ENCODE measurements at places on chromosomes 4 and X.

- DNase-seq, result no peak
These were observed 7.6 kb downstream of the KLF3 start for GRCh38 chr4:38671592-38671940.

GRCh38 chrX:147173594-147173993 is 359.1 kb upstream of the CXorf51A start:
- no peak for DNase-seq

- DNase-seq, result no peak
These were observed 14.2 kb upstream of the CPE start for GRCh38 chr4:165364452-165365080.

DNA sequence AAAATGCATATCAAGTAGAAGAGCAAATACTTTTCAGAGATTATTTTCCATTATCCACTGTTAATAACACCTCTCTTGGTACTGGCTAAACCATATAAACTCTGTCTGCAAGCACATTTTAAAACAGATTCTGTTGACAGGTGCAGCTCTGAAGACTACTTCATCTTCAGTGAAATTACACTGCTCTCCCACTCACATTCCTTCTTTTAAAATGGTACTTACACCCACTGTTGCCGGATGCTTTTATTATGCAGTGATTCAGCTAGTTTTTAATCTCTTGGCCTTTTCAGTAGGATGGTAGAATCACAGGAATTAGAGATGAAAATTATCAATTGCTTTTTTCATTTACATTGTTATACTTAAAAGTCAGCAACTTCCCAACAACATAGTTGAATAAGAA is 381.6 kb downstream of the GASK1B start:
- no peak for DNase-seq

GRCh38 chr4:31548021-31548420 is 827.9 kb downstream of the PCDH7 start:
- DNase-seq, result no peak

GRCh38 chrX:57155171-57155570 is 18.0 kb upstream of the SPIN2A start:
- DNase-seq, result no peak

- no peak for DNase-seq
These were observed 597.0 kb downstream of the PCDH18 start for GRCh38 chr4:136935305-136935704.

DNA sequence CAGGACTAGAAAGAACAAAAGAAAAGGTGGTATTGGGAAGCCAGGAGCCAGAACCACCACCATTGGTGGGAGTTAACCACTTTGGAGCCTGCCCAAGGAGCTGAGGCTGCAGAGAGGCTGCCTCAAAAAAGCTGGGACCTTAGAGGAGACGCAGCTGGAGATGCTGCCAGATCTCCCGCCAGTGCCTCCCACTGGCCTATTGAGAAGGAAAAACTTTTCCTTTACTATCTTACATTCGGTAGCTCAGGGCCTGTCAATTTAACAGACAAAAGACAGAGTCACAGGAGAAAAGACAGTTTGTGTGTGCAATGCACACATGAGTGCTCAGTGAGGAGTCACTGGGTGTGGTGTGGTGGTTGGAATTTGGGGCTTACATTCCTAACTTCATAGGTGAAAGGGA is 52.4 kb upstream of the HPSE start:
- DNase-seq, result no peak

DNA sequence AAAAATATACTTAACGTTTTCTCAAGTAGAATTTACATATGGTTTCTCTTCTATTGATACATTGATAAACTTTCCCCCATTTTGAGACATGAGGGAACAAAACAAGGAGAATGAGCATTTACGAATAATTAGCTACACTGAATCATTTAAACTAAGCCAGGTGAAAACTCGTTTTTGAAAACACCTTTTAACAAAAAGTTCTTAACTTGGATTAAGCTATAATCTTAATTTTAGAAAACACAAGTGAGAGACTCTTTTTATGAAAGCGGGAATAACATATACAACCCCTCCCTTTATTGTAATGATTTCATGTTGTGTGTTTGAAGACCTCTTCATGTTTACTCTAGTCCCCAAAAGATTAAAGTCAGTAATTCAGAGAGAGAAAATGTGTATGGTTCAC is 20.1 kb downstream of the PDLIM3 start:
- no peak for DNase-seq

- DNase-seq, result no peak
These were observed 86.9 kb downstream of the RELL1 start for GRCh38 chr4:37599092-37599790.

DNA sequence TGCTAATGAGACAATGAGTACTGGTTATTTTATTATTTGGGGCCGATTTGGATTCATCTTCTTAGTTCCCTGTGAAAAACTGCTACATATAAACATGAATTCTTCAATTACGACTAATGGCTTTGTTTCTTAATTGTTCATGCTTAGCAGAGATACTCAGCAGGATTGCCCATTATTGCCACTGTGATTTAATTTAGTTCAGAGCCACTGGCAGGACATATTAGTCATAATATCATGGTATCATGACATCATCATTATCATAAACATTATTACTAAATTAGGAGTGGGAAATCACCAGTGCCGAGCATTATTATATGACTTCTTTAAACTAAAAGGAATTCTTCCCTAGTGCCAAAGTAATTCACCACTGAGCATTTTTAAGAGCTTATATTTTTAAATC is 201.4 kb downstream of the SPOCK3 start:
- no peak for DNase-seq

DNA sequence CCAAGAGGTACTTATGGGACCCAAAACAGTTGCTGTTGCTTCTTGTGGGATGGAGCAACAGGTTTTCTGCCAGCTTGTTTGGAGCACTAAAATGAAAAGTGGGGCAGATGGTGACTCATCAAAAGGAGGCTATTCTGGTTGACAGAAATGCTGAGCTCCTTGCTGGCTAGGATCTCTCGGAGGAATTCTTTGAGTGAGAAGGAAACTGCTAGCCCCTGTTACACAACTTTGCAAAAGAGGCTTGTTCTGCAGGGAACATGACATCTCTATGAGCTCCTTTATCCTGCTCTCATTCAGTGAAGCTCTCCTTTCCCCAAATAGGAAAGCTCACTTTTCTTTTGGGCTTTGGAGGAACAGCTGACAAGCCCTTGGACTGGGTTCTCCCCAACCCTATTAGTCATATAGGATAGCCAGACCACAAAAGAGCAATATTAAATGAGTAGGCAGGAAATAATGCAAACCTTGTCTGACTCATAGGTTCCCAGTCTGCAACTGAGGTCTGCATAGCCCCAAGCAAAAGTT is 108.3 kb downstream of the CDS1 start:
- DNase-seq, result no peak

GRCh38 chrX:103565197-103565596 is 20.1 kb upstream of the TCEAL4 start:
- no peak for DNase-seq

GRCh38 chr4:76931087-76931486 is 18.5 kb upstream of the SEPTIN11 start:
- no peak for DNase-seq

DNA sequence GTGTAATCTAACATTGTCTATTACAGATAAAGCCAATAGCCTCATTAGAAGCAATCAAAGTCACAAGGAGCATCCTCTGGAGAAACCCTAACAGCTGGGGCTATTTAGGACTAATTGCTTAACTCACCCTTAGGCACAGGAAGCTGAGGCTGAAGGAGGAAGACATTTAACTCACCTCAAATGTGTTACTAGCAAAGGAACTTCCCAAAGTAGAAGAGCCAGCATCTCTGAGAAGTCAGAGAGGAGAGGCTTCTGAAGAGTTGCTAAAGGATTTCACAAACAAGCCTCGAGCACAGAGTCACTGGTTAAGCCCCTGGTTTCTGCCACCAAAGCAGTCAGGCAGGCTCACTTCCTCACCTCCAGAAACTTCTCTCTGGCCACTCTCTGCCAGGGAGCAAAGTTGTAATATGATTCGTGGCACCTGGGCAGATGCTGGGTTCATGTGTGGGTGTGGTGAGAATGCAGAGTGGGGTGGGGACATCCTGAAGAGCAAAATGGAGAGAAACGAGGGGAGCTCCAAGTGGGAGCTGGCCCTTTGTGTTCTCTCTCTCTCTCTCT is 201.3 kb downstream of the HS6ST2 start:
- DNase-seq, result no peak

DNA sequence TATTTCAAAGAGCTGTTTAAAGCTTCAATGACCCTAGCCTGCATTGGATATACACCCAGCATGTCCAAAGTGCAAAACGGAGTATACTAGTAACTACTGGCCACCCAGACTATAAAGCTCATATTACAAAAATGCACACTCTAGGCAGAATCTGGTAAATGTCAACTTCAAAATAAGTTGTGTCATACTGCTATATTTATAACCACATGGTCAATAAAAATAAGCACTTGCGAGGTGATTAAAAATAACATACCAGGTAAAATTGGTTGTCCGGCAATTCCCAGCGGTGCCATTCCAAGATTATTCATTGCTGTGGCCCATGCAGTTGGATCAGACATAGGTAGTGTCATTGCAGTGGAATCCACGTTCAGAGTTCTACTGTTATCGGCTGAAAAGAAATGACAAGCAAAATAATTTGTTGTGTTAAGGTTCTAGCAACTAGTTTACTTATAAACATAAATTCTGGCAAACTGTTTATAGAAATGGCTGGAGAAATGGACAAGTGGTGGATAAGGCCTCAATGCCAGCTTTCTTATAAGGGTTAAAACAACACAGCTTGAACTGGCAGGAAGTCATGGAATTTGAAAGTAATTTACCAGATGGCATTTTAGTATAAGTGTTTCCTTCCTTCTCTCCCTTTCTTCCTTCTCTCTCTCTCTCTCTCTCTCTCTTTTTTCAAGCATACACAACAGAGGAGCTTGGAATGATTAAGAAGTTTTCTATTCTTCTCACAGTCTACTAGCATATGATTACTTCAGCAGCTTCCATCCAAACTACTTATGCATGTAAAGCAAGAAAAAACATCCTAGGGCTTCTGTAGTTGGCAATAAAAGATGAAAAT is 199.9 kb downstream of the ENOX2 start:
- no peak for DNase-seq

DNA sequence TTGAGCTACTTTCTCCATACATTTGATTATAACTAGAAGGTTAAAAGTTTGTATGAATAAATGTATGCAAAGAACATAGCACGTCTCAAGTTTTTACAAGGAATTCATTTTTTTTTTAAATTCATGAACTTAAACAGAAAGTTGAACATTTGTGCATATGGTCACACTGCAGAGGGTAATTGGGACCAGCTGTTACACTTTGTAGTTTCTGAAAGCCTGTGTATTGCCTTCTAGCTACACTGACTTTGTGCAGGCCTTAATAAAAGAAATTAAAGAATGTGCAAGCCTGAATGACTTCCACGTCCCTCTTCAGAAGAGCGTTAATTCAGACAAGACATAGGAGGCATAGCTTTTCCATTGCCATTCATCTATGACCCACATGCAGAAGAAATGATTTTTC is 153.1 kb upstream of the PCDH18 start:
- DNase-seq, result no peak

- DNase-seq, result no peak
These were observed 29.4 kb upstream of the SLAIN2 start for GRCh38 chr4:48311896-48312295.

GRCh38 chr4:24089851-24090534 is 200.1 kb upstream of the PPARGC1A start:
- no peak for DNase-seq

DNA sequence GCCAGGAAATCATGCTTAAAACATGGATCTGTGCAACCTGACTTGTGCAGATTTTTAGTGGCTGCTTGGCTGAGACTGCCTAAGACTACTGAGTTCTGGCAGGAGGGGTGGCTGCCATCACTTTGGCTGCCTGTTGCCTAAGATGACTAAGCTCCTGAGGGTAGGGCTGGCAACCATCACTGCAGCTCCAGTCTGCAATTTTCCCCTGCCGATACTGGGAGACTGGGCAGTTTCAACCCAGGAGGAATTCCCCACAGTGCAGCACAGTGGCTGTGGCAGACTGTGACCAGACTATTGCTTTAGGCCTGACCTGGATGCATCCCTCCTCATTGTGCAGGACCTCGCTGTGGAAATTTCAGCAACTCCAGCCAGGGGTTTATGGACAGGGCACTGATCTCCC is 544.9 kb downstream of the ANKRD50 start:
- DNase-seq, result no peak

GRCh38 chr4:102139932-102140331 is 205.3 kb downstream of the SLC39A8 start:
- no peak for DNase-seq

DNA sequence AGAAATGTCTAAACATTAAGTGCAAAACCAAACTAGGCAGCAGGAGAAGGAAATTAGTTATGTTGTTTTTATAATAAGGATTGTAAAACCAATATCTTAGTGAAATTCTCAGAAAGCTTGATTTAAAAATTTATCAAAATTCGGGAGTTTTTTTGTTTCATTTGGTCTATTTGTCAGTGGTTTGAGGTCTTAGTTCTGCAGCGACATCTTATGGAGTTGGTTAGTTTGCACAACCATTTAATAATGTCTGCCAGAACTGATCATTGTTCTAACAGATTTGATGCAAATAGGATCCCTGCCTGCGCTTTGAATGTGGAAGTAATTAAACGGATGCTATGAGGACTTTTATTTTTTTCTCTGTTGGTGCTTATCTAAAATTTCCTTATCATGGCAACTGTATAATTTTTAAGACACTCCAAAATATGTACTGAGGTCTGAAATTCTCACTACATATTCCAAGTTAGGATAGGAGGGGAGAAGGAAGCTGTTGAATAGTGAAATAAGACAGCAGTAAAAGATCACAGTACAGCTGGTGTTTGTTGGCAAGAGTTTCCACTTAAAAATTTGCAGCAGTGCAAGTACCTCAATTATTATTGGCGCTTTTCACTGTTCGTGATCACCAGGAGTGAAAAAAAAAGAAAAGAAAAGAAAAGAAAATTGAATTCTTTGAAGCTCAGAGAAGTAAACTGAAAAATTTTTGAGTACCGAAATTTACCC is 2521.4 kb downstream of the ARAP2 start:
- no peak for DNase-seq

- no peak for DNase-seq
These were observed 1.5 kb downstream of the ACSL1 start for GRCh38 chr4:184824081-184824775.

- DNase-seq, result no peak
These were observed 158.0 kb upstream of the FAT1 start for GRCh38 chr4:186881521-186882220.

DNA sequence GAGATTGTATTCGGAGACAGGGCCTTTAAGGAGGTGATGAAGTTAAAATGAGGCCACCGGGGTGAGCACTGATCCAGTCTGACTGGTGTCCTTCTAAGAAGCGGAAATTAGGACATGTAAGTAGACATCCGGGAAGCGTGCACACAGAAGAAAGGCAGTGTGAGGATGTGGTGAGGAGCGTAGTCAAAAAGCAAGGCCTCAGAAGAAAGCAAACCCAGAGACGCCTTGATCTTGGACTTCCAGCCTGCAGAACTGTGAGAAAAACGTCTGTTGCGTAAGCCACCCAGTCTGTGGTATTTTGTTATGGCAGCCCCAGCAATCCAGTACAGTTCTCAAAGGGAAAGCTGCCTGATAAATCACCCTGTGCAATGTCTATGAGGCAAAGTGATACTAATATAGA is 153.5 kb downstream of the KCNIP4 start:
- DNase-seq, result no peak

GRCh38 chr4:26764231-26764630 is 96.4 kb upstream of the STIM2 start:
- no peak for DNase-seq

- DNase-seq, result no peak
These were observed 177.9 kb downstream of the TSPAN5 start for GRCh38 chr4:98480535-98480934.

GRCh38 chrX:137425273-137425902 is 140.5 kb upstream of the ZIC3 start:
- DNase-seq, result no peak
